Left ventricle myocardium inferior (tissue), 1 donor: ENCODE measurements at places on chromosomes 13 and 19. TPM values are rescaled to one million over a fixed set of nuclear protein-coding genes. Genes with fewer than 3 reads are reported as not detected.

ZBTB32 gene
- not detected for total RNA-seq

CEACAM5 gene
- total RNA-seq: 0.19 TPM

MYO16 gene
- total RNA-seq: 1.7 TPM

NAPSA gene
- 0.05 TPM for total RNA-seq

MIDN gene
- total RNA-seq: 60.5 TPM

KASH5 gene
- not detected for total RNA-seq

BICRA gene
- 7.8 TPM for total RNA-seq

DNA sequence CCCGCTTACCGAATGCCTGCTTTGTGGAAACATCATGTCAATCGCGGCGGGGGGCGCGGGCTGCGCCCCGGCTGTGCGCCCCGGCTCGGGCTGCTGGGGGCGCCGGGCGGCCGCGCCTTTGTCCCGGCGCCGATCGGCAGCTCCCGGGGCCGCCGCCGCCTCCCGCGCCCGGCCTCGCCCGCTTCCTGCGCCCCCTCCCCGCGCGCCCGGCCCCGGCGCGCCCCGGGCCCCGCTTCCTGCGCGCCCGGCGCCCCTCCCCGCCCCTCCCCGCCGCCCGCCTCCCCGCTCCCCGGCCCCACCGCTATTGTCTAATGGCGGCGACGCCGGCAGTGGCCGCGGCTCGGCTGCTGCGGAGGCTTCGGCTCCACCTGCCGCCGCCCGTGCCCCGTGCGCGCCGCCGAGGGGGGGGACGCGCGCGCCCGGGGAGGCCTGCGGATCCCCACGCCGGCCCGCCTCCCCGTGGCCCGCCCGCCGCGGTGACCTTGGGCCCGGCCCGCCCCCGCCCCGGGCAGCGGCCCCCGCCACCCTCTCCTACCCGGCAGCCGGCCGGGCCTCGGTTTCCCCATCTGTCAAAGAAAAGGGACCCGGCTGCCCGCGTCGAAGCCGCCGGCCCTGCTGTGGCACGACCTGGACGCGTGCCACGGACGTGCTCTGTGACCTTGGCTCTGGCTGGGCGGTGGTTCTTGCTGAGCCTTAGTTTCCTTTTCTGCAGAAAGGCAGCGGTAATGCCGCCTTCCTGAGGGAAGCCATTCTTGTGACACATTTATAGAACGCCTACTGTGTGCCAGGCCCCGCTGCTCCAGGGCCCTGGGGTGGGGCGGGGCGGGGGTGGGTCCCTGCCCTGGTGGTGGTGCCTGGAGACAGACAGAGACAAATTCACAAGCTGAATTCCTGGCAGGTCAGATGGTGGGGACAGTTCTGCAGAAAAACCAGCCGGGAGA lies at the start of gene TLE5:
TSS of gene TLE5 (minus strand) at position 331 of the 941 bp plus-strand sequence. CDS start at position 36, 295 bp downstream.
- H3K27me3 ChIP-seq: no peaks in the 10 kb centered on the region
- peaks cover 26% of the 10 kb centered on the region for H3K36me3 ChIP-seq
- peak; percentile 78 for DNase-seq
- H3K4me3 ChIP-seq: peak within 1 kb of the TSS; percentile 79

DNA sequence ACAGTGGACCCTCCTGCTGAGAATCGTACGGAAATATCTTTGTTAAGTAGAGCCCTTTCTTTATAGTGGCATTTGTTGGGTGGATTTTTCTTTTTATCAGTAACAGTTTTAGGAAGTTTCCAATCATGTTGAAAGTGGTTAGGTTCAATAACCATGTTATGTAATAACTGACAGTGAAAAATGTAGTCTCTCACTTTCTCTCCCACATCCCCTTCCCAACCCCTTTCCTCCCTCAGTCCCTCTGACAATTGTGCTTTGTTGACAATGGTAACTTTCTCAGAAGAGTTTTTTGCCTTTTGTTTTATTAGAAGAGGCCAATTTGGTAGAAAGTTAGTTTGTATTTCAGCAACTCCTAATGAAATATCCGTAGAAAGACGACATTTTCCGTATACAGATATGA lies 77.8 kb upstream of the SLAIN1 start:
- DNase-seq: no peak
- no peak overlapping the region for H3K27ac ChIP-seq
- H3K4me3 ChIP-seq: no peak overlapping the region

DNA sequence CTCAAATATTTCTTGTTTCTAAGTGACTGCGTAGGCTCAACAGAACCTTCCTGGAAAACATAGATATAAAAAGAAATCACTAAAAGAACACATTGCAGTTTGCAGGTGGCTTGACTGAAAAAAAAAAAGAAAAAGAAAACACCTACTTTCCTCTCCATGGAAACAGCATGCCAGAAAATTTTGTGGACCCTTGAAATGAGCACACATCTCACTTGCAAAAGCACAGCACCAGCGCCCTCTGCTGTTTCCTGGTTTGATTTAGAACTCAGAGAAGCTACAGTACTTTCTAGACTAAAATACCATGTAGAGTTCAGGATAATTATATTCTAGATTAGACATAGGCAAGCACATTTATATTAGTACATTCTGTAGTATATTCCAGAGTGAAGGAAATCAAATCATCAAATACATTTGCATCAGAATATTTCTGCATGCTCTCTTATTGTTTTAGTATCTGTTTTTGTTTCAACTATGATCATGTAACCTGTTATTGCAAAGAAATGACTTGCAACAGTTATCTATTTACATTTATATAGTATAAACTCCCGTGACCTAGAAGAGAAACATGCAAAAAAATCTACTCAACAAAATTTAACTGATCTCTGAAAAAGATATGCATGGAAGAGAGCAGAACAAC lies 22.3 kb upstream of the XPO4 start:
- peak; percentile 60 for DNase-seq
- no peaks in the 10 kb centered on the region for H3K36me3 ChIP-seq
- no peak overlapping the region for H3K4me3 ChIP-seq
- H3K27ac ChIP-seq: no peak overlapping the region

GRCh38 chr13:20460761-20461160 lies 64.9 kb downstream of the CRYL1 start:
- H3K36me3 ChIP-seq: no peaks in the 10 kb centered on the region
- peak overlapping the region; percentile 83 for H3K27ac ChIP-seq
- H3K4me3 ChIP-seq: no peak overlapping the region
- no peak for DNase-seq
- peaks cover 60% of the 10 kb centered on the region for H3K4me1 ChIP-seq

- peak overlapping the region; percentile 70 for H3K4me3 ChIP-seq
- H3K27ac ChIP-seq: peak overlapping the region; percentile 87
- H3K36me3 ChIP-seq: peaks cover 9% of the 10 kb centered on the region
- H3K4me1 ChIP-seq: peaks cover 52% of the 10 kb centered on the region
- H3K27me3 ChIP-seq: peaks cover 6% of the 10 kb centered on the region
- DNase-seq: no peak
Observed at GRCh38 chr19:46785980-46786235, 2.5 kb downstream of the SLC1A5 start.

- peaks cover 43% of the 10 kb centered on the region for H3K27me3 ChIP-seq
- H3K36me3 ChIP-seq: no peaks in the 10 kb centered on the region
- no peak for DNase-seq
- H3K27ac ChIP-seq: no peak overlapping the region
- H3K4me3 ChIP-seq: no peak overlapping the region
- no peaks in the 10 kb centered on the region for H3K4me1 ChIP-seq
Observed at GRCh38 chr13:20217168-20217567, 15.0 kb downstream of the GJB6 start.

DNA sequence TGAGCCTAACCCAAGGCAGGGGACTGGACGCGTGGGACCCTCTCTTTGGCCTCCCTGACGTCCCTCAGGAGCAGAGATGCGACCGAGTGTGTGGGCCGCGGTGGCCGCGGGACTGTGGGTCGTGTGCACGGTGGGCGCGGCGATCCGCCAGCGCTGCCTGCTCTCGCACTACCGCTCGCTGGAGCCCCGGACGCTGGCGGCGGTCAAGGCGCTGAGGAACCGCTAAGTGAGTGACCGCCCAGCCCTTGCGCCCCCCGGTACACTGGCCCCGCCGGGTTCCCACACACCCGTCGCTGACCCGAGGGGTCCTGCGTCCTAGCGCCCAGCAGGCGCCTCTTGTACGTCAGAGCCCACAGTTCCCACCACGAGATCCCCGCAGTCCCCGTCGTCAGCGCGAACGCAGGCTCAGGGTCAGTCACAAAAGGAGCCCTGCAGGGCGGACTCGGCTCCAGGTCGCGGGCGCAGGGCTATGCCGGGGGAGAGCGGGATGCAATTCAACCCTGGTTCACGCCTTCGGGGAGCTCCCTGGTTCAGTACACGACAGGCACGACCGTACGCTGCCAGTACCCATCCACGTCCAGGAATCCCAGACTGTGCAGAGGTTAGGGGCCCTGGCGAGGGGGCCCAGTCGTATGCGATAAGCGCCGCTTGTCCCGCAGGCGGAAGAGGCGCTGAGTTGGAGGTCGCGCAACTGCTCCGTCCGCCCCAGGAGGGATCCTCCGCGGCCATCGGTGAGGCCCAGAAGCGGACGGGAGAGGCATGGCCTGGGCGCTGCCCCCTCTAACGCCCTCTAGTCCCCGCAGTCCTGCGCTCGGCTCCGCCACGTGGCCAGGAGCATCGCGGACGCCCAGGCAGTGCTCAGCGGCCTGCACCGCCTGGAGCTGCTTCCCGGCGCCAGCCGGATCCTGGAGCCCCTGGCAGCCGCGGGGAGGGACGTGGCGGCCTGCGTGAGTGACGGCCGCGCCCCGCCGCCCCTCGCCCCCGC lies 3.6 kb upstream of the IFNL2 start:
- no peak overlapping the region for H3K27ac ChIP-seq
- no peak overlapping the region for H3K4me3 ChIP-seq
- peaks cover 14% of the 10 kb centered on the region for H3K4me1 ChIP-seq
- DNase-seq: no peak

- H3K4me1 ChIP-seq: no peaks in the 10 kb centered on the region
- no peaks in the 10 kb centered on the region for H3K36me3 ChIP-seq
- H3K27me3 ChIP-seq: peaks cover 71% of the 10 kb centered on the region
- H3K27ac ChIP-seq: no peak overlapping the region
- no peak overlapping the region for H3K4me3 ChIP-seq
Observed at GRCh38 chr19:51610576-51610975, 19.6 kb downstream of the SIGLEC5 start.

- no peak overlapping the region for H3K4me3 ChIP-seq
- H3K27ac ChIP-seq: no peak overlapping the region
- DNase-seq: peak; percentile 18
- no peaks in the 10 kb centered on the region for H3K36me3 ChIP-seq
- H3K4me1 ChIP-seq: no peaks in the 10 kb centered on the region
Observed at GRCh38 chr19:13234518-13234917, 84.3 kb downstream of the IER2 start.

DNA sequence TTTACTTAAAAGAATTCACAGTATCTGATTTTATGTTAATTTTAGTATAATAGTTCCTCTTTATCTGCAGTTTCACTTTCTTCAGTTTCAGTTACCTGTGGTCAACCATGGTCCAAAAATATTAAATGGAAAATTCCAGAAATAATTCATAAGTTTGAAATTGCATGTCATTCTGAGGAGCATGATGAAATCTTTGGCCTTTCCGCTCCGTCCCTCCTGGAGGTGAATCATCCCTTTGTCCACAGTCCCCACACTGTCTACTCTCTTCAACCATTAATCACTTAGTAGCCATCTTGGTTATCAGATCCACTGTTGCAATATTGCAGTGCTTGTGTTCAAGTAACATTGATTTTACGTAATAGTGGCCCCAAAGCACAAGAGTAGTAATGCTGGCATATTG lies 26.9 kb downstream of the SLITRK6 start:
- no peak for DNase-seq
- no peaks in the 10 kb centered on the region for H3K36me3 ChIP-seq
- no peak overlapping the region for H3K27ac ChIP-seq

- no peak for DNase-seq
- H3K27me3 ChIP-seq: peaks cover 40% of the 10 kb centered on the region
- no peak overlapping the region for H3K4me3 ChIP-seq
- H3K36me3 ChIP-seq: no peaks in the 10 kb centered on the region
Observed at GRCh38 chr19:17610384-17610783, 54.9 kb downstream of the COLGALT1 start.

- peak overlapping the region; percentile 46 for H3K27ac ChIP-seq
- DNase-seq: peak; percentile 22
- no peaks in the 10 kb centered on the region for H3K36me3 ChIP-seq
- H3K27me3 ChIP-seq: peaks cover 3% of the 10 kb centered on the region
- H3K4me1 ChIP-seq: peaks cover 17% of the 10 kb centered on the region
Observed at GRCh38 chr19:31963746-31964145, 381.7 kb upstream of the ZNF507 start.

DNA sequence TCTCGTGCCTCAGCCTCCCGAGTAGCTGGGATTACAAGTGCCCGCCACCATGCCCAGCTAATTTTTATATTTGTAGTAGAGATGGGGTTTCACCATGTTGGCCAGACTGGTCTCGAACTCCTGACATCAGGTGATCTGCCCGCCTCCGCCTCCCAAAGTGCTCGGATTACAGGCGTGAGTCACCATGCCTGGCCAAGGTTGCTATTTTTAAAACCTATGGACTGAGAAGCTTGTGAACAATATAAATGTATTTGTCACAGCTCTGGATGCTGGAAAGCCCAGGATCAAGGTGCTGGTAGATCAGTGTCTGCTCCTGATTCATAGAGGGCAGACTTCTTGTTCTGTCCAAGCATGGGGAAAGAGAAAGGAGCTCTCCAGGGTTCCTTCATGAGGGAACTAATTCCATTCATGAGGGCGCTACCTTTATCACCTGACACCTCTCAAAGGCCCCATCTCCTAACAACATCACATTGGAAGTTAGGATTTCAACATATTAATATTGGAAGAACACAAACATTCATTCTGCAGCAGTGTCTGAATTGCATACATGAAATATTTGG lies 16.1 kb downstream of the CARD8 start:
- H3K36me3 ChIP-seq: peaks cover 59% of the 10 kb centered on the region
- H3K27ac ChIP-seq: no peak overlapping the region
- no peaks in the 10 kb centered on the region for H3K27me3 ChIP-seq
- no peak for DNase-seq
- H3K4me3 ChIP-seq: no peak overlapping the region
- peaks cover 6% of the 10 kb centered on the region for H3K4me1 ChIP-seq

- H3K4me1 ChIP-seq: peaks cover 35% of the 10 kb centered on the region
- no peak for DNase-seq
- peak overlapping the region; percentile 76 for H3K4me3 ChIP-seq
- H3K36me3 ChIP-seq: no peaks in the 10 kb centered on the region
Observed at GRCh38 chr13:42990291-42991232, 1.5 kb downstream of the EPSTI1 start.

DNA sequence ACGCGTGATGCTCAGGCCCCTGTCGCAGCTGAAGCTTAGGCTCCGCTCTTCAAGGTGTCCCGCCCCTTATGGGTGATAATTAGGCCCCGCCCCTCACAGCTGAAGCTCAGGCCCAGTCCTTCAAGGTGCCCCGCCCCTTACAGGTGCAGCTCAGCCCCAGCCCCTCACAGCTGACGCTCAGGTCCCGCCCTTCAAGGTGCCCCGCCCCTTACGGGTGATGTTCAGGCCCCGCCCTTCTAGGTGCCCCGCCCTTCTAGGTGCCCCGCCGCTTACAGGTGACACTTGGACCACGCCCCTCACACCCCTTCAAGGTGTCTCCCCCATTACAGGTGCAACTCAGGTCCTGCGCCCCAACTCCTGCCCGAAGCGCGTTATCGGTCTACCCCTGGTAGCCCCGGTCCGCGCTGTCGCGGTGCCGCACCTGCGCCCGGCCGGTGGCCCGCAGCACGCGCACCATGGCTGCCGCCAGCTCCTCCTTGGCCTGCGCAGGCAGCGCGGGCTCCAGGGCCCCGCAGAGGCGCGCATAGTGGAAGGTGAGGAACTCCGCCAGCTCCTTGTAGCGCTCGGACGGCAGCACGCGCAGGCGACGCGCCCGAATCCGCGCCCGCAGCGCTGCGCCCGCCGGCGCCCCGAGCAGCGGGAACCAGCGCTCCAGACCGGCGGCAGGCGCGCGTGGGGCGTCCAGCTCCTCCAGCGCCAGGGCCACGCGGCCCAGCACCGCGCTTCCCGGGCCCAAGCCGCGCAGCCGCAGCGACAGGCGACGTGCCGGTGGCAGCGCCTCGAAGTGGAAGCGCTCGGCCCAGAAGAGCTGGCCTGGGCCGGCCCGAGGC lies 7.3 kb downstream of the RASAL3 start:
- peaks cover 27% of the 10 kb centered on the region for H3K4me1 ChIP-seq
- DNase-seq: no peak
- H3K4me3 ChIP-seq: peak overlapping the region; percentile 41
- peaks cover 74% of the 10 kb centered on the region for H3K27me3 ChIP-seq
